CD4-positive, alpha-beta T cell (primary cell): ENCODE measurements at places on chromosomes 11 and 22.

- H3K27me3 ChIP-seq: no peaks in the 10 kb centered on the region
- H3K36me3 ChIP-seq: no peaks in the 10 kb centered on the region
Measured at GRCh38 chr22:46514592-46515207, 22.7 kb downstream of the CELSR1 start.

DNA sequence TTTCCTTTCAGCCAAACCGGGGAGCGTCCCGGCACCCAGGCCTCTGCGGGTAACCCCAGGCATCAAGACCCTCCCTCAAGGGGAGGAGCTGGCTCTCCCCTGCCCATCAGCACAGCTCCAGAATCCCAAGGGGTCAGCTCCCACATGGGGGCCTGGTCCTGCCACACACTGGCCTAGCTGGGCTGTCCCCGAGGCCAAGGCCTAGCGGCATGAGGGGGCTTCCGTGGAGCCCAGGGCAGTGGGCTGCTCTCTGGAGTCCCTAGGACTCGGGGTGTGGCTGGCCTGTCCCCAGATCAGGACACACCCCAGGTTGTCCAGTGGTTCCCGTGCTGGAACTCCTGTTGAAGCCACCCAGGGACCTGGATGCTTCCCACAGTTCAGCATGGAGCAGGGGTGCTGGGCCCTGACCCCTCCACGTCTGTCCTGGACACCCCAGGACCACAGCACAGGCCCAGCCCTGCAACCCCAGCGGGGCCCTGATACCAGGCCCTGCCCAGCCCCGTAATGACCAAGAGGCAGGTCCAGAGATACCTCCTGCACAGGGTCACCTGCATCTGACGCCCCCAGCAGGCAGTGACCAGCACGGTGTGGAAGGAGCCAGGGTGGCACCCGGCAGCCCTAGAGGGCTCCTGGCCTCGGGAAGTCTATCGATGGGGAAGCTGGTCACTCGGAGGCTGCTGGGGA is 5.5 kb downstream of the HRAS start:
- DNase-seq: no peak
- H3K27me3 ChIP-seq: no peaks in the 10 kb centered on the region
- peaks cover 26% of the 10 kb centered on the region for H3K36me3 ChIP-seq
- H3K27ac ChIP-seq: no peak overlapping the region
- H3K4me3 ChIP-seq: no peak overlapping the region

- H3K4me3 ChIP-seq: no peak overlapping the region
- H3K27ac ChIP-seq: no peak overlapping the region
- H3K27me3 ChIP-seq: no peaks in the 10 kb centered on the region
- no peaks in the 10 kb centered on the region for H3K4me1 ChIP-seq
- DNase-seq: no peak
Measured at GRCh38 chr11:130533871-130534270, 85.4 kb downstream of the ADAMTS15 start.

DNA sequence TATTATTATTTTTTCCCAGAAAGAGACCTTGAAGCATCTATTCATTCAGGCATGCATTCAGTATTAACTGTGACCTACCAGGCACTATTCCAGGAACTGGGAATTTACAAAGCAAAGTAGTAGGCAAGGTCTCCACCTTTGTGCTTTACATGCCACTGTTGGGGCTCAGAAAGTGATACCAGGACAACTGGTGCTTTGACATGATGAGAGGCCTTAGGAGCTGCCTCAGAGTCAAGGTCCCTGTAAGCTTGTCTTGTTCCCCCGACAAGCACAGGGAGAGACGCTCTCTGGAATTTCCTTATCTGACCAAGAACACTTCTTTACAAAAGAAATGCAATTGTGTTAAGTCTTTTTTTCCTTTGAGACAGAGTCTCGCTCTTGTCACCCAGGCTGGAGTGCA is 2.3 kb upstream of the HMOX1 start:
- no peak for DNase-seq
- no peak overlapping the region for H3K27ac ChIP-seq
- peaks cover 26% of the 10 kb centered on the region for H3K27me3 ChIP-seq
- H3K4me3 ChIP-seq: no peak overlapping the region
- H3K4me1 ChIP-seq: peaks cover 25% of the 10 kb centered on the region
- H3K36me3 ChIP-seq: no peaks in the 10 kb centered on the region

- no peak overlapping the region for H3K4me3 ChIP-seq
- H3K36me3 ChIP-seq: peaks cover 7% of the 10 kb centered on the region
- H3K27ac ChIP-seq: no peak overlapping the region
- peaks cover 12% of the 10 kb centered on the region for H3K4me1 ChIP-seq
Measured at GRCh38 chr22:19959043-19959586, 17.5 kb upstream of the TXNRD2 start.

DNA sequence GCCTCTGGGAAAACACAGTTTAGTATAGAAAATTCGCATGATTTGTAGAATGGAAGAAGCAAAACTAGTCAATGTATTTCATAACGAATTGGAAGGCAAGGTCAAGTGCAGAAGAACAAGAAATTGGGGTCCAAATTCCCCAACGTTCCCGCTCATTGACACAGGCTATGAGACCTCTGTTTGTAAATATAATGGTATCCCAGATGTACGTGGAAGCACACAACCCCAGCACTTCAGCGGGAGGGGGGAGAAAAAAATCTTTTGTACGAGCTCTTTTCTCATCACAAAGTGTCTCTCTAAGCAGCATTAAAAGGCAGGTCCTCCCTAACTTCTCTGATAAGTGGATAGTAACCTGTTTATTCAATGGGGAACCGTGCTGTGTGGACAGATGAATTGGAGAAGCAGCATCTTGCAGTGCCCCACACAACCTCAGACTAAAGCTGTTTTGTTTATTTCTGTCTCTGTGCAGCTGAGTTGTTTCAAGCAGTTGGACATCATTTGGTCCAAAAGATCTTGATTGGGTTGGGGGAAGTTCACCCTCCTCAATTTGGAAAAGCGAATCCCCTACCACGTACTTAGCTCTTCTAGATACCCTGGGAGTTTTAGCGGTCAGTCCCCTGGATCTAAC is 1.1 kb upstream of the GAB2 start:
- DNase-seq: no peak
- H3K4me1 ChIP-seq: peaks cover 33% of the 10 kb centered on the region
- H3K4me3 ChIP-seq: peak overlapping the region; percentile 66
- no peaks in the 10 kb centered on the region for H3K36me3 ChIP-seq
- H3K27me3 ChIP-seq: no peaks in the 10 kb centered on the region

- no peaks in the 10 kb centered on the region for H3K27me3 ChIP-seq
- H3K4me3 ChIP-seq: no peak overlapping the region
- no peaks in the 10 kb centered on the region for H3K36me3 ChIP-seq
- H3K27ac ChIP-seq: no peak overlapping the region
- DNase-seq: peak; percentile 44
Measured at GRCh38 chr11:93234602-93235207, 36.9 kb upstream of the SLC36A4 start.

- no peak overlapping the region for H3K27ac ChIP-seq
- no peak overlapping the region for H3K4me3 ChIP-seq
- H3K4me1 ChIP-seq: no peaks in the 10 kb centered on the region
- peaks cover 2% of the 10 kb centered on the region for H3K27me3 ChIP-seq
- H3K36me3 ChIP-seq: no peaks in the 10 kb centered on the region
- DNase-seq: no peak
Measured at GRCh38 chr22:48836673-48837340, 990.9 kb downstream of the BRD1 start.

DNA sequence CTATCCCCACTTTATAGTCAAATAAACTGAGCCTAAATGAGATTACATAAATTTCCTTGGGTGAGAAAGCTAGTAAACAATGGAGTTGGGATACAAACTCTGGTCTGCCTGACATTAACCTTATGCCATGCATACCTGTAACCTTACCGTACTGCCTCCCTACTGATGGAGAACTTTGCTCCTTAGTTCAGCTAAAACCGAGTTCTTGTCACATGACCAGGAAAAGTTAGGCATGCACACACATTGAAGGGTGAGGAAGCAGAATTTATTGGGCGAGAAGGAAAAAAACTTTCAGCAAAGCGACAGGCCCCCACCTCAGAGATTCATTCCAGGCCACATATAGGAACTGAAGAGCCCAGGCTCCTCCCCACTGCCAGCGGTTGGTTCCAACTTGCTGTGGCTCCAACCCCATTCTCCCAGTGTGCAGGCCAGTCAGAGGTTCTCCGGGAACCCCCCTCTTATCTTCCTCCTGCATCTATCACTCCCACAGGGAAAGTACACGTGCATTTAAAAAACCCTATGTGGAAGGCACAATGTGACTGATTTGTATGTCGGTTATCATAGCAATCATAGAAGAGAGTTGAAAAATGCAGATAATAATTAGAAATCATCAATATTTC is 3.2 kb upstream of the PIWIL4 start:
- no peaks in the 10 kb centered on the region for H3K4me1 ChIP-seq
- DNase-seq: no peak
- H3K36me3 ChIP-seq: no peaks in the 10 kb centered on the region
- no peak overlapping the region for H3K27ac ChIP-seq
- no peak overlapping the region for H3K4me3 ChIP-seq

GRCh38 chr22:35409783-35410662 is 10.1 kb downstream of the MCM5 start:
- no peaks in the 10 kb centered on the region for H3K4me1 ChIP-seq
- no peak overlapping the region for H3K27ac ChIP-seq
- no peak for DNase-seq

DNA sequence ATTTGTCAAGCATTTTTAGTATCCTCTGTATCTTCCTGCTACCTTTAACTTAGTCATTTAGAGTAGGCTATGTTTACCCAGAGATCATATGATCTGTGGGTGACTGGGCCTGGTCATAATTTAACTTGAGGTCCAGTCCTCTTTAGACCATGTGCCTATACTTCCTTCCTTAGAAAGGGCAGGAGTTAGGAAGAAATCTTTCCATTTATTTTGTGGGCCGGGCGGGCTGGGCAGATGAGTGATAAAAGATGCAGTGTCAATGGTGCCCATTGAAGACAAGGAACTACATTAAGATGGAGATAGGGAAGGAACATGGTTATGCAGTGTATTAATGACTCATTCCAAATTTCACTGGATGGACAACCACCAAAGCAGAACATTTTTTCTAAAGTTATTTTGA is 30.9 kb upstream of the PDE3B start:
- no peaks in the 10 kb centered on the region for H3K27me3 ChIP-seq
- no peak overlapping the region for H3K4me3 ChIP-seq
- no peaks in the 10 kb centered on the region for H3K4me1 ChIP-seq
- DNase-seq: no peak
- H3K27ac ChIP-seq: no peak overlapping the region

DNA sequence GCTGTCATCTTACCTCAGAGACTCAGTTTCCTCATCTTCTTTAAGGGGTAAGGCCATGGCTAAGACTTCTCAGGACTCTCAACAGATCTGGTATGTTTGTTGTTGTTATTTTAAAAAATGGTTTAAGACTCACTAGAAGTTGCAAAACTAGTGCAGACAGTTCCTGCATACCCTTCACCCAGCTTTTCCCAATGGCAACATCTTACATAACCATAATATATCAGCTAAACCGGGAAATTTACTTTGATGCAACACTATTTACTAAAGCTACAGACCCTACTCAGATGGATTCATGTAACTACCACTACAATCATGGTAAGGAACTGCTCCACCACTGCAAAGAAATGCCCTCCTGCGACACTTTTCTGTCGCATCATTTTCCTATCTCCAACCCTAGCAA is 20.4 kb downstream of the LGR4 start:
- no peaks in the 10 kb centered on the region for H3K36me3 ChIP-seq
- no peak overlapping the region for H3K27ac ChIP-seq
- H3K4me1 ChIP-seq: no peaks in the 10 kb centered on the region
- no peak overlapping the region for H3K4me3 ChIP-seq
- no peak for DNase-seq

DNA sequence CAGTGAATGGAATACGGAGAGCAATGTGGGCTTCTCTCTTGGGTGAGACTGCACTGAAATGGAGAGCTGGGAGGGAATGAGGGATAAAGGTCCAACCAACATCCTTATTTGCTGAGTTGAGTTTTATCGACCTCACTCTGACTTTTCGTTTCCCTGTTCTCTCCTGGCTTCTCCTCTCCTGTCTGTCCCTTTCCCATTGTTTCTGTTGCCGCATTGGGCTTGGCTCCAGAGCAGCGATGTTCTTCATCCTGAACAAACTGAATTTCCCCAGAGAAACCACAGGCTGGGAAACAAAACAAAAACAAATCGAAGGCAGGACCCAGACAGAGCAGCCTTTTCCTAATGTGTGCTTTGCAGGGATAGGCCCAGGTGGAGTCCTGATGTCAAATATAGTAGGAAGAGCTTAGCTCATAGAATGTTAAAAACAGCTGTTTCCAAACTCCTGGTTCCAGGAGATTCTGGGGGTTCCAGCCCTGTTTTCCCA is 30.0 kb downstream of the MOV10L1 start:
- H3K4me3 ChIP-seq: no peak overlapping the region
- H3K4me1 ChIP-seq: no peaks in the 10 kb centered on the region
- no peak overlapping the region for H3K27ac ChIP-seq
- peaks cover 1% of the 10 kb centered on the region for H3K27me3 ChIP-seq

GRCh38 chr11:72230764-72231365 is 6.3 kb downstream of the INPPL1 start:
- H3K27ac ChIP-seq: no peak overlapping the region
- no peak overlapping the region for H3K4me3 ChIP-seq
- H3K27me3 ChIP-seq: no peaks in the 10 kb centered on the region

DNA sequence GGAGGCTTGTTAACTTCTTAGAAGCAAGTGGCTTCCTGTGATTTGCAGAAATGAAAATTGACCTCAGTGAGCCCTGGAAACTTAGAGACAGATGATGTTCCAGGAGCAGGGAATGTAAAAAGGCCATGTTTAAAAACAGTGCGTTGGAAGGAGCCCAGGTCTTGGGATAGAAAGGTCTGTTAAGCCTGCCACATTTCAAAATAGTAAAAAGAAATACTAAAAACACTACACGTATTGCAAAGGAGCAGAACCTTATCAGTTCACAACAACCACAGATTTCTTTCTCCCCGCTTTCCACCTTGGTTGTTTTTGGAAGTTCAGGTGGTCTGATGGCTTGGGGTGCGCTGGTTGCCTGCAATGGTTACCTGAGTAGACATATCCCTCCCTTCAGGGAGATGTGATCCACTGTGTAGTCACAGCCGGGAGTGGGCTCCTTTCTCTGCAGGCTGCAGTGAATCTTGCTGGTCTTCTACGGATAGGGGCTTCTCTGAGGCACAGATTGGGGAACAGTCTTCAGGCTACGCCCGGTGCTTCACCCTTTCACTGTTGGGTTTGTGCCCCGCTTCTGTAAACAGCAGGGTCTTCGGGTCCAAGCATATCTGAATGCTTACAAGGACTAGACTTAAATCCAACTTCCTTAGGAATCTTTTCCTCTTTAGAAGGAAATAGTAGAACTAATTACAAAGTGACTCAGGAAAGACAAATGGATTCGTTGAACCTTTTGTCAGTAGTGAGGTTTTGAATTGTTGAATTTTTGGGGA is 1.9 kb downstream of the TEAD1 start:
- peaks cover 19% of the 10 kb centered on the region for H3K4me1 ChIP-seq
- no peak overlapping the region for H3K4me3 ChIP-seq
- no peak overlapping the region for H3K27ac ChIP-seq
- peaks cover 51% of the 10 kb centered on the region for H3K27me3 ChIP-seq

- H3K36me3 ChIP-seq: no peaks in the 10 kb centered on the region
- no peak for DNase-seq
- H3K27me3 ChIP-seq: no peaks in the 10 kb centered on the region
- H3K4me1 ChIP-seq: no peaks in the 10 kb centered on the region
Measured at GRCh38 chr11:40228662-40229061, 1230.8 kb downstream of the LRRC4C start.

- no peak for DNase-seq
- no peak overlapping the region for H3K27ac ChIP-seq
- H3K4me3 ChIP-seq: no peak overlapping the region
- H3K4me1 ChIP-seq: no peaks in the 10 kb centered on the region
- no peaks in the 10 kb centered on the region for H3K36me3 ChIP-seq
- H3K27me3 ChIP-seq: no peaks in the 10 kb centered on the region
Measured at GRCh38 chr11:78829146-78829545, 254.5 kb upstream of the NARS2 start.
